Retinal pigment epithelial cell (primary cell): ENCODE measurements at places on chromosomes 7 and 10.

GRCh38 chr10:76278811-76279460 is 847.5 kb downstream of the LRMDA start:
- no peak for DNase-seq

GRCh38 chr10:118407777-118408176 is 65.7 kb upstream of the FAM204A start:
- no peak for DNase-seq

DNA sequence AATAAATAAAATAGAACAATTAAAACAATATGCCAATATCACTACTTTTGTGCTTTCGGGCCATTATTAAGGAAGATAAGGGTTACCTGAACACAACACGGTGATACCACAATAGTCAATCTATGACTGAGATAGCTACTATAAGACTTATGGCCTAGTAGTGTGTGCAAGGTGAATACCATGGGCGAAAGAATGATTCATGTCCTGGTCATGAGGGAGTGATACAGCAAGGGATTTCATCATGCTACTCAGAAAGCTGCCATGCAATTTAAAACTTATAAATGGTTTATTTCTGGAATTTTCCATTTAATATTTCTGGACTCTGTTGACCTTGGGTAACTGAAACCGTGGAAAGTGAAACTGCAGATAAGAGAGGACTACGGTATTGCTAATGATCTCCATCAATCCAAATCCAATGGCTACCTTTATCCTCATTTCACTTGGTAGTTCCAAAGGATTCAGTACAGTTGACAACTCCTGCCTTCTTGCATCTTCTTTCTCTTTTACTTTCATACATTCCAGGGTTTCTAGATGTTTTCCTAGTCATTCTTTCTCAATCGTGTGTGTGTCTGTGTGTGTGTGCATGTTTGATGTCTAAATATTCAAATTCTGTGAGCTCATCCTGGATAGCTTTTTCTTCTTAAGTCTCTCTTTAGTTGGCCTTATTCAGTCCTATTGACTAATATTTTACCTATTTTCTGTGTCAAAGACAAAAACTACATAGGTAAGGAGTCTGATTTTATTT is 100.5 kb upstream of the MAGI2 start:
- no peak for DNase-seq

GRCh38 chr7:124022551-124022950 is 10.3 kb downstream of the TMEM229A start:
- DNase-seq, result no peak
